Stimulated activated CD8-positive, alpha-beta memory T cell treated with anti-CD3 and anti-CD28 coated beads, Interleukin-7, amount 100 ng/mL, for 48 hours (primary cell): ENCODE measurements at places on chromosomes 3 and 15.

DNA sequence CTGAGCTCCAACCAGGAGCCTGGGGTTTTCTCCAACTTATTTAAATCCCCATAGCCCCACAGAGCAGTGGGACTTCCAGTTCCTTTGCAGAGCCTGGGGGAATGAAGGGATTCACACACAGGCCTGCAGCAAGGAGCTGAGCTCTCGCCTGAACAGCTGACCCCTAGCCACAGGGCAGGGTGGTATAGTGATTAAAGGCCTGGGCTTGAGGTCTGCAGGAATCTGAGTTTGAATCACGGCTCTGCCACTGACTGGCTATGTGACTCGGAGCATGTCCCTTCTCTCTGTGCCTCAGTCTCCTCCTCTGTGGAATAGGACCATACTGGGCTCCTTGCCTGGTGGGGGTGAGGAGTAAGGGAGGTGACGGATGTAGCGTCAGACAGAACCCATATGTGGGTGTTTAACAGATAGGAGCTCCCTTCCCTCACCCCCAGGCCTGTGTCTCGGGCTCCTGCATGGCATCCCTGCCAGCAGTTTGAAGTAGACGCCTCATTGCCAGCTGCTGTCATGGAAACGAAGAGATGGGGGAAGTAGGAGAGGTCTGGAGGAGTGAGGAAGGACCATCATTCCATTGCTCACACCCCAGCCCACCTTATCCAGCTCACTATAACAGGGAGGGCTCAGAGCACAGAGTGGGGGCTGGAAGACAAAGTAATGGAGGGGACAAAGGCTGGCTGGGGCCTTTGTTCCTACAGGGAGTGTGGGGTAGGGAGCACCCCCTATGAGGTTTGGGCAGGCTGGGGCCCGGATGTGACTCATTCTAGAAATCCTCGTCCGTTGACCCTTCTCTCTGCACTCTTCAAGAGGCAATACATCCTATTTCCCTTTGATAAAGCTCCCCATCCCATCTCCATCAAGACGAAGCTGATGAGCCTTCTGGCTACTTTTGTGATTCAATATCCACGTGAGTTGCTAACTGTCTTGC lies 14.8 kb downstream of the HRH1 start:
- no peak for DNase-seq

- no peak for DNase-seq
Observed at GRCh38 chr3:193863657-193864357, 270.8 kb downstream of the OPA1 start.

DNA sequence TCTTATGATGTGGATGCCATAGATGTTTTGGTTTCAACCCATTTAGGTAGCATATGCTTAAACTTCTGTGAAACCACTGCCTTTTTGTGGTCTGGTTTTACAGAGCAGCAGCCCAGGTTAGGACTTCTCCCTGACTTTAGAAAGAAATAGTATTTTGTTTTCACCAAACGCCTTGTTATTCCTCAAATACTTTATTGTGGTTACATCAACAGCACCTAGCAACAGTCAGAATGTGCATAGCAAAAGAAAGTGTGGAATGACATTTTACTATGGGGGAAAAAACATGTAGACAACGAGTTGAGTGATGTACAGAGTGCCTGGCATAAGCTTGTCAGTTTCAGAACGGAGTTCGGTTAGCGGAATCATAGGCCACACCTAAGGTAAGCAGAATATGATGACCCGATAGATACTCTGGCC lies 159.2 kb downstream of the TPRG1 start:
- no peak for DNase-seq

DNA sequence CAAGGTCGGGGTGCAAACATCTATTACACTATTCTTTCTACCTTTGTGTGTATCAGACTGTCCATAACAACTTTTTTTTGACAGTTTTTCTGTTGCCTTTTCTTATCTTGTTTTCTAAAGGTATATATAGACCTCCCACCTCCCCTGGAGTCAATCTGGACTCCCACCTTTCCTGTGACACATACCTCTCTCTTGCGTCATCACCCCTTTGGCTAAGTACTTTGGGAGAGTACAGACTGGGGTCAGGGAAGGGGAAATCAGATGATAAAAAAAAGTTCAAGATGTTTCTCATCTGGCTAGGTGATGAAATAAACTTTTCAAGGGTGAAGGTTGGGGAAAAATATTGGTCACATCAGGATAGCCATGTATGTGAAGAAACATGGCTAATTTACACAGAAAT lies 17.2 kb downstream of the TSPAN3 start:
- DNase-seq: no peak

- no peak for DNase-seq
Observed at GRCh38 chr15:38945551-38946298, 381.1 kb upstream of the RASGRP1 start.

GRCh38 chr15:64948916-64949315 lies 37.2 kb downstream of the ANKDD1A start:
- DNase-seq: no peak

DNA sequence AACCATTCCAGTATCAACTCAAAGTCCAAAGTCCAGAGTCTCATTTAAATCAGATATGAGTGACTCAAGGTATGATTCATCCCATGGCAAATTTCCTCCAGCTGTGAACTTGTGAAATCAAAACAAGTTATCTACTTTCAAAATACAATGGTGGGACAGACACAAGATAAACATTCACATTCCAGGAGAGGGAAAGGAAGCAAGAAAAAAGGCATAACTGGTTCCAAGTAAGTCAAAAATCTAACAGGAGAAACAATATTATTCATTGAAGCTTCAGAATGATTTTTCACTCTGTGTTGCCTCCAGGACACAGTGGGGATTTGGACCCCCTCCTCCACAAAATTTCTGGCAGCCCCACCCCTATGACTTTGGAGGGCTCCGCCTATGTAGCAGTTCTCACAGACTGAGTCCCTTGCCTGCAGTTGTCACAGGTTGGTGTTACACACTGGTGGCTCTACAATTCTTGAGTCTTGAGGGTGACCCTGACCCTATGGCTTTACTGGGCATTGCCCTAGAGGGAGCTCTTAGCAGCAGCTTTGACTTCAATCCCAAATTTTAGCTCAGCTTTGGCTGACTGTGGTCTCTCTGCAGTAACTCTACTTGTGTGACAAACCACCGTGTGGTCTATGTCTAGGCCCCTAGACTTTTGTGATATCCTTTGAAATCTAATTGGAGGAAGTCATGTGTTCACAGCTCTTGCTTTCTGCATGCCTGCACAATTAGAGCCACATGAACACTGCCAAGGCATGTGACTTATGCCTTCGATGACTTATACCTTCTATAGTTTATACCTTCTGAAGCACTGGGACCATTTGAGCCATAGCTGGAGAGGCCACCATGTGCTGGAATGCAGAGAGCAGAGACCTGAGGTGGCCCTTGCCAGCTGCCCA lies 644.2 kb downstream of the GRM7 start:
- DNase-seq: no peak

- DNase-seq: no peak
Observed at GRCh38 chr3:15794842-15795650, 2.7 kb downstream of the ANKRD28 start.

- DNase-seq: no peak
Observed at GRCh38 chr3:85164436-85164835, 205.6 kb downstream of the CADM2 start.

- no peak for DNase-seq
Observed at GRCh38 chr3:47041114-47041513, 61.6 kb downstream of the NBEAL2 start.

DNA sequence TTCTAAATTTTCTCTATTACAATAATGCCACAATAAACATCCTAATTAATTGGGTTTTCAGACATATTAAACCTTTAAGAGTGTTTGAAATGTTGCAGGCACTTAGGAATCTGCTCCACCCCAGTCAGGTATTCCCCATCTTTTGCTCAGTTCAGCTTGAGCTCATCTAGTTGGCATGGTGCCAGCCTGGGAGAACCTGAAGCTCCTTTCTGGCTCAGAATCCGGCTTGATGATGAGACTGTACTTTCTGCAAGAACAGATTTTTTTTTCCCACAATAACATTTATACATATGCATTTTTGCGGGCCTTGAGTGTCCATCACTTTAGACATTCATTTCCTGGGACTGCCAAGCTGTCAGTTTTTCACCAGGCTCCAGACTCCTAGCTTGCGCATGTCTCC lies 7.7 kb upstream of the OXSR1 start:
- DNase-seq: no peak

DNA sequence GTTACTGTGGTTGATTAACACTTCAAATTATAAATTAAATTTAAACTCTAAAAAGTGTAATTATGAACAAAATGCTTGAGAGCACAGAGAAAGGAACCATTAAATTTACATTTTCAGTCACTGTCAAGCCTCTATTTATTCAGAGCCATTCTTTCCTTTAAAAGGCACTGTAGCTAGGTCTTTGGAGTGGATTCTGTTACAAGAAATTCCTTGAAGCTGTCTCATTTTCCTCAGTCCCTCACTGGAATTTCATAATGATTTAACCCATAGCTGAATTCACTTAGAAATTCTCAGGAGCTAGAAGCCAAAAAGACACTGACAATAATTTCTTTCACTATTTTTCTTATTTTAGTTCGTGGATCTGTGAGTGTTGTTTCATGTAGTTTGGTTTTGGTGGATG lies 81.2 kb upstream of the TCF12 start:
- no peak for DNase-seq

DNA sequence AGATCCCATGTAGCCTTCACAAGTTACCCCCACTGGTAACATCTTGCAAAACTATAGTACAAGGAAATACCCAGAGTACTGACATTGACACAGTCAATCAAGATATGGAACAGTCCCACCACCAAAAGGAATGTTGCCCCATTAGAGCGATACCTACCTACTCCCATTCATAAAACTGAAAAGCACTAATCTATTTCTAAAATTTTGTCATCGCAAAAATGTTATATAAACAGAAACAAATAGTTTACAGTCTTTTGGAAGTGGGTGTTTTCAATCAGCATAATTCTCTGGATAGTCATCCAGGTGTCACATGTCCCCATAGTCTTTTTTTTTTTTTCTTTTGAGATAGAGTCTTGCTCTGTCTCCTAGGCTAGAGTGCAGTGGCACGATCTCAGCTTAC lies 156.9 kb upstream of the AGTR1 start:
- no peak for DNase-seq
